ENCODE measurements at places on chromosomes 4 and X.

DNA sequence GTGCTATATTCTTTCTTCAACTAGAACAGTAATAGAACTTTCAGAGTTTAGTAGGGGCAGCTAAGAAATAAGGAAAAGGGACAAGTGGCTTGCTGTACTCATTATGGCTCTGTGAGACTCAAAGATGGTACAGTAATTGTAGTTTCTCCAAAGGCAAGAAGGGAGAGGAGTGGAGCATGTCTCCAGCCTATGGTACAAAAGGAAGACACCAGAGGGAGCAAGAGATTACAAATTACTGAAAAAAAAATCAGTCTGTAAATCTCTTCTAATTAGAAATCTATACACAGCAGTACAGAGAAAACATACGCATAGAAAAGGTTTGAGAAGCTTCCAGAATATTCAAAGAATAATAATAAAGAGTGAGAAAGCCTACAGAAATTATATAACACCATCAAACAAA lies 61.4 kb downstream of the KLHL4 start:
- no peak for DNase-seq

- no peak for DNase-seq
Observed at GRCh38 chrX:18890724-18891547, 93.0 kb downstream of the PHKA2 start.

DNA sequence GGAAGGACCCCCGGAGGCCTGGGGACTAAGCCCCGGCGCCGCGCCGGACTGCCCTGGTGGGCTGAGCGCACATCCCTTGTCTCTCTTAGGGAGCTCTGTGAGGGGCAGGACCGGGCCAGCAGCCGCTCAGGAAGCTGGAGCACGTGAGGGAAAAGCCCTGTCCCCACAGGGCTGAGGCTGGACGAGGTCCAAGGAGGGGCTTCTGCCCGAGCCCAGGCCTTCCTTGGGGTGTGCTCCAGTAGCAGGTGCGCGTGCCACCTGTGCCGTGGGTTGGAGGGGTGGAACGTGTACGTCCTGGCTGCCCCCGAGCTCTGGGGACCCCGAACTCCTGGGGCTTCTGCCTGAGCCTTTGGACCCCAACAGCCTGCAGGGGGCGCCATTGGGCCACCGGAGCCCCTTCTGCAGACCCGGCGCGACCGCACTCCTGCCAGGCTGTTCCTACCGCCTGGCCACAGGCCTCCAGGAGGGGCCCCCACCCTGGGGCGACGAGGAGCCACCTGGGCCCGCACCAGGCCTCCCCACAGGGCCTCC lies 27.2 kb downstream of the TACC3 start:
- peak; percentile 96 for DNase-seq

DNA sequence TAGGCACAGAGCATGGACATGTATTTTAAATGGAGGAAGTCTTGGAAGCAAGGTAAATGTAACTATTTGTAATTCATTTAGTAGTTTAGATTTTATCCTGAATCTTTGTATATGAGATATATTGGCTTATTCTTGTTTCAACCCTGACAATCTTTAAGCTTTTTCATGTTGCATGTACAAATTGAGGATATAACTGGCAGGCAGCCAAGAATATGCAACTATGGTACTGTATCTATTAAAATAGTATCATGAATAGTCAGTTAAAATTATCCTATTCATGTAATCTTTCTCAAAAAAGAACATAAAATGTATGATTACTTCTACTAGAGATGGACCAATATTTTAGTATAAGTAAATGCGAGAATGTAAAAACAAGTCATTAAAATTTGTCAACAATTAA lies 1141.5 kb downstream of the PCDH18 start:
- DNase-seq = no peak

GRCh38 chr4:67746797-67747495 lies 7.2 kb downstream of the GNRHR start:
- peak; percentile 14 for DNase-seq

GRCh38 chr4:85180533-85180932 lies 214.0 kb upstream of the WDFY3 start:
- no peak for DNase-seq

GRCh38 chr4:19615086-19615689 lies 636.5 kb upstream of the SLIT2 start:
- no peak for DNase-seq

GRCh38 chrX:48688531-48689150 lies 5.0 kb downstream of the WAS start:
- no peak for DNase-seq

DNA sequence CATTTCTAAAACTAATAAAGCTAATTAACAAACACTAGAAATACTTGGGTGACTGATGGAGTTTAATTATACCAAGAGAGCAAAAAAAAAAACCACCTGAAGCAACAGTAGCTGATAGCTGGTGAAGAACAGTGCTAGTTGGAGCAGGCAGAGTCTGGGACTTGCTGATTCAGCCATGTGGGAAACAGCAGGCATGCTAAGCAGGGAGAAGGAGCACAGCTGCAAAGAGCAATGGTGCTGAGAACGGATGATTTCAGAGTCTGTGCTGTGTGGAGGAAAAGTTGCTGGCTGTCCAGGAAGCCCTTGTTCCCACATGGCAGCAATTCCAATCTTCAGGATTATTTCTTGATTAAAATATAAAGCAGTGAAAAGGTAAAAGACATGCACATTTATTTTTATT lies 68.8 kb downstream of the NPY1R start:
- no peak for DNase-seq
